Posterior vena cava (tissue), 2 donors: ENCODE measurements at places on chromosomes 6 and 20.
A peak's percentile ranks its signal among the peaks of the same experiment; 100 is the strongest.

GRCh38 chr20:9609887-9610502 is 95.6 kb downstream of the LAMP5 start:
- DNase-seq: no peak

- DNase-seq: no peak
Measured at GRCh38 chr6:84074988-84075781, 41.6 kb downstream of the MRAP2 start.

GRCh38 chr6:41441598-41442351 is 104.4 kb upstream of the FOXP4 start:
- DNase-seq: no peak

DNA sequence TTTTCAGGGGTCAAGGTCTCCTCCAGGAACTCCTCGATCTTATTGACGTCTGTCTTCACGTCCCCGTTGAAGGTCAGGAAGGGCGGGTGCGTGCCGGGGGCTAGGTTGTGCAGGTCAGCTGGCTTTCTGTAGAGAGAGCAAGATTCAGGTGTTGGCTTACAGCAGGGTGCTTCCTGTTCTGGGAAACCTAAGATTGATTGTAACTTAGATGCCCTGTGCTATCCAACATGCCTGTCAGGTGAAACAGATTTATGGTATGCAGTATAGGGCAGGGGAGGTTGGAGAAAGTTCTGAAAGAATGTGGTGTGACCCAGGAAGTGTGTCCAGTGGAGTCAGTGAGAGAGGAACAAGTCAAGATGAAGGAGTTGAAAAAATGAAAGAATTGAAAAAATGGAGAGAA is 66.4 kb downstream of the CLIC5 start:
- no peak for DNase-seq

DNA sequence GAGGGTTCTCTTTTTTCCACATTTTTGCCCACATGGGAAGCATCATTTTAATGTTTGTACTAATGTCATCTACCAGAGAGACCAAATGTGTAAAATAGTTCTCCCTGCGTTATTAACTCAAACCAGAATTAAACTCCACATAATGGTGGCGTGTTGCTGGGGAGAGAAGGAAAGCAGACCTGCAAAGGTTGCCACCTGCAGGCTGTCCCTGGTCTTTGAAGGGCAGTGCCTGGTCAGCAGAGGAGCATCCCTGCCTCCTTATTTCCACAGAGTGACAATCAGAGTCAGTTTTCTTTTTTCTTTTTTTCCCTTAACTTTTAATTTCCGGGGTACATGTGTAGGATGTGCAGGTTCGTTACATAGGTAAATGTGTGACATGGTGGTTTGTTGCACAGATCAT is 214.5 kb downstream of the TBX18 start:
- DNase-seq: no peak

DNA sequence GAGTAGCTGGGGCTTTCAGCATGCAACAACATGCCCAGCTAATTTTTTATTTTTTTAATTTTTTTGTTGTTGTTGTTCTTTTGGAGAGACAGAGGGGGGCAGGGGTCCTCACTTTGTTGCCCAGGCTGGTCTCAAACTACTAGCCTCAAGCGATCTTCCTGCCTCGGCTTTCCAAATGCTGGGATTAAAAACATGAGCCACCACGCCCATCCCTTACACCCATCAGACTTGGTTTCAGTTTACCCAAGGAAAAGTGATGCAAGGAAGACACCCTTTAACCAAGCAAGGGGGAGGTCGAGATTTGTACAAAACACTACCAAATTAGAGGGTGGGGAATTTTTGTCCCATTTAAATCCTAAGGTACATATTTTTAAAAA is 210.1 kb downstream of the ARHGAP18 start:
- DNase-seq: no peak

DNA sequence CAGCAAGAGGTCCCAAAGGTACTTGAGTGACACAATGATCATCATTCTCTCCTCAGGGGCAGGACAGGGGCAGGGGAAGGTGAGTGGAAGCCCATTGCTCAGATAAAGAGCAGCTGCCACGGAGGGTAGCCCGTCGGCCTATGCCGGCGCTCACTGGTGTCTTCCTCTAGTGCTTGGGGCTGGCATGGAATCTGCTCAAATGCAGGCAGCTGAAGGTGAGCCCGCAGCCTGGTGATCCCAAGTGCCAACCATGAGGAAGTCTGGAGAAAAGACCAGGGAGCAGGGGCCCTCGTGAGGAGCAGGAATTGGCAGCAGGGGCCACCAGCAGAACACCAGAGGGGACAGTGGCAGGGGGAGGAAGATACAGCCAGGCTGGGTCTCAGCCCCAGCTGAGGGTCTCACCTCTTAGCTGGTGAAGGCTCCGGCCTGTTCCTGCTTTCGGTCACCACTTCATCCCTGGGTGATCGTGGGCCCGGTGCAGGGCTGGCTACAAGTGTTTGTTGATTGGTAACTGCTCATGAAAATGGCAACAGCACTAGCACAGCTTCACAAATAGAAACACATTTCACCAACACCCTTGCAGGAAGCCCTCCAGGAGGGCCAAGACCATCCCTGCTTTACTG is 24.7 kb downstream of the RBCK1 start:
- no peak for DNase-seq

- DNase-seq: peak; percentile 87
Measured at GRCh38 chr20:45970646-45971424, 1.2 kb downstream of the ZNF335 start.

DNA sequence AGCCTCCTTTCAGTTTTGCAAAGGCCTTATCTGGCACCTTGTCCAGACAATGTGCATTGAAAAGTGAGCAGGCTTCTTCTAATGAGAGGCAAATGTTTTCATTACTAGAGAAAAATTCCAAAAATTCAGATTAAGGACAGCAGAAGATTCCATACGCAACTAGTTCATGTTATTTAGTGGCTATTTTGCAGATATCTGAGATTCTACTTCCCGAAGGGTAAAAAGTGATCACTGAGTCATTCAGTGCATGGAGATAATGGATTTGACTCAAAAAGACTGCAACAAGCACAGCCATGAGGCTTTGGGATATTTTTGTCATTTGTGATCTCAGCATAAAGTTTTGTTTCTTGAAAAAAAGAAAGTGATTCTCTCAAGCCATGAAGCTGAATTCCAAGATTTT is 29.9 kb downstream of the METTL24 start:
- DNase-seq: no peak

- no peak for DNase-seq
Measured at GRCh38 chr6:25960734-25961133, 1.9 kb upstream of the TRIM38 start.

DNA sequence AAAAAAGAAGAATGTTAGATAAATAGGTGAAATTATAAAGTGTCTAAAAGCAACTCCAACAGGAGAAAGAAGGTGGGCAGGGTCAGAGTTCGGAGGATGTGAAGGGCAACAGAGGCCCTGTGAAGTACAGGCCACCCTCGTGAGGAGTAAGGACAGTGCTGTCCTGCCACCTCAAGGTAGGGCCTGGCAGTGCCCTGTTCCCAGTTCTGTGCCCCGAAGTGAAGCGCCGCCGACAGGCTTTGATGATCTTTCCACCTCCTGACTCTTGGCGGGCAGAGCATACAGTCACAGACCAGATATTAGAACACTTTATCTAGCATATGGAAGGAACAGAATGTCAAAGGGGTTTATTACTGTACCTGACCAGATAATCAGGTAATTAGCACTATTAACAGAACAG is 75.8 kb downstream of the GJA10 start:
- DNase-seq: no peak

DNA sequence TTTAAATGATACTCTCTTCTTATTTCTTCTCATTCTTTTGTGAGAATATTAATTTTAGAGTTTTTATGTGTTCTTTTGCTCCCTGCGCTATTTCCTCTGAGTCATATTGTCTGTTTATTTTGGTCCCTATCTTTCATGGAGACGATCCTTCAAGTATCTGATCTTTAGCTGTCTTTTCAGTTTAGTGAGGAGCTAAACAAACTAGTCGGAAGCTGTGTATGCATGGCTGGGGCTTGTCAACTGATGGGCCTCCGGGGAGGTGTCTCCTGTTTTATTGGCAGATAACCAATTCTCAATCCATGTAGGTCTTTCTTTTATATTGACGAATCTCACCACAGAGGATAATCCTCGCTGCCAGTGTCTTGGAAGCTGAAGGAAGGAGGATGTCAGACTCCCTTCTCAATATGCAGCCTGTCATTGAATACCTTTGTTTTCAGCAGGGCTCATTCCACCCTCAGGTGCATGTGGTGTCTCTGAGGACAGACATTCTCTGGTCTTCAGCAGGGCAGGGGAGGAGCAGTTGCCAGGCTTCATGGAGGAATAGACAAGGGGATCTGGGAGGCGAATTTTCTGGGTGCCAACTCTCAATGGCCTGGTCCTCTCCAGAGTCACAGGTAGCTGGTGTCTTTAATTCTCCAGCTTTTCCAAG is 64.9 kb downstream of the RNF182 start:
- DNase-seq: no peak

- peak; percentile 37 for DNase-seq
Measured at GRCh38 chr6:37618916-37619590, 78.6 kb downstream of the MDGA1 start.

GRCh38 chr20:44620030-44620429 is 31.5 kb downstream of the ADA start:
- DNase-seq: no peak

DNA sequence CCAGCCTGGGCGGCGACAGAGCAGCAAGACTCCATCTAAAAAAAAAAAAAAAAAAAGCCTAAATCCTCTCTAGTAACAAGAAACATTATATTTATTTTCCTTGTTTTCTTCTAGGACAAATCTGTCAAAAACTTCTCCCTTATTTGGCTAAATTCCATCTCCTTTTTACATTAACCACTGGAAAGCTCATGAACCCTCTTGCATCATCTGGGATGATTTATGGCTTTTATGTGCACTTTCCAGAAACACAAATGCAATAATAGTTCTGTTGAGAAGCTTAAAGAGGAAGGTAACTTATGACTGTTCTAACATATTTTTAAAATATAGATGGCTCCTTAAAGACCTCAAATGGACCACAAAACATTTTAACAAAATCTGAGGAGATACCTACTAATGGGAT is 526.1 kb upstream of the SPTLC3 start:
- DNase-seq: no peak

DNA sequence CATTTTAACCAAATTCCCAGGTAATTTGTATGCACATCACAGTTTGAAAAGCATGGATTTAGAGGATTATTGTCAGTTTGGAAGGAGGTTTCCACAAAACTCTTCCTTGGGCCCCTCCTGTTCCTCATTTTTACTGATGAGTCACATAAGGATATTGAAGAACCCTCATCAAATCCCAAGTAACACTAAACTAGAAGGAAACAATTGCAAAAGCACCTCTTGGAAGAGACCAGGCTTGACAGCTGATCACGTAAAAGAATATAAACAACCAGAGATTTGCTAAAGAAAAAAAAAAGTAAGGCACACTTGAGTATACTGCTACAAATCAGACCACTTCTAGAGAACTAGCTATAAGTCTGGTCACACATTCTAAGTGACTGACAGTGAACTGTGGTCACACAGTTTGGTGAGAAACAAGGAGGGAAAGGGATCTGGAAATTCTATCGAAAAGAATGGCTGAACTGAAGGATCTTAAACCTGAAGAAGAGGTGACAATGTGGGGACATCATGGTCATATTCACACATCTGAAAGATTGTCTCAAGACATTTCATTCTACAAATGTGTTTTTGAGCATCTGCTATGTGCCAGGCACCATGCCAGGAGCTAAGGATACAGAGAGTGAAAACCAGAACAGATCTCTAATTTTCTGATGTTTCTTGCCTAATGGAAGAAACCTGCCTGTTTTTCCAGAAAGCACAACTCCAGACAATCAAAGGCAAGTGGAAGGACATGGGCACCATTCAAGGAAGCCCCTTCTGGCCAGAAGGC is 24.1 kb downstream of the ZHX3 start:
- DNase-seq: no peak

DNA sequence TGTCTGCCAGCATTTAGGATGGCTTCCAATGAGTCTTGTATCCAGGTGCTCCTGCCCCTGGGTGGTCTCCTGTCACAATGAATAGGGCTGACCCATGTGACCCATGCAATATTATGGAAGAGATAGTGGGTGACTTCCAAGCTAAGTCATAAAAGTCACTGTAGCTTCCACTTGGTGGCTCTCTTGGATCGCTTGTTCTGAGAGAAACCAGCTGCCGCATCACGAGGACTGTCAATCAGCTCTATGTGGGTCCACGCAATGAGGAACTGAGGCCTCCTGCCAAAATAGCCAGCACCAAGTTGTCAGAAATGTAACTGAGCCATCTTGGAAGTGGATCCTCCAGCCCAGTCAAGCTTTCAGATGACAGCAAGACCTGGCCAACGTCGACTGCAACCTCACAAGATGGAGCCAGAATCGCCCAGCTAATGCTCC is 14.9 kb upstream of the MATN4 start:
- DNase-seq: no peak

GRCh38 chr6:126033696-126034095 is 47.4 kb downstream of the TRMT11 start:
- DNase-seq: no peak

DNA sequence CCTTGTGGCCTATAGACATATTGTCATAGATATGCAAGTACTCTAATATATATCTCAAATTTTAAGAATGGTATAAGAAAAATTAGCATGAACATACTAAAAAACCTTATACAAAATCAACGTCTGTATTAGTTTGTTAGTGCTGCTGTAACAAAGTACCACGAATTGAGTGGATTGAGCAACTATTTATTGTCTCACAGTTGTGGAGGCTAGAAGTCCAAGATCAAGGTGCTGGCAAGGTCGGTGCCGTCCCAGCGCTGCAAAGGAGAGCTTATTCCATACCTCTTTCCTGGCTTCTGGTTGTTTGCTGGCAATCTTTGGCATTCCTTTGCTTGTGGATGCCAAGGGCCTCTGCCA is 317.6 kb upstream of the FERMT1 start:
- no peak for DNase-seq

- DNase-seq: no peak
Measured at GRCh38 chr6:6826961-6827360, 238.4 kb downstream of the LY86 start.

DNA sequence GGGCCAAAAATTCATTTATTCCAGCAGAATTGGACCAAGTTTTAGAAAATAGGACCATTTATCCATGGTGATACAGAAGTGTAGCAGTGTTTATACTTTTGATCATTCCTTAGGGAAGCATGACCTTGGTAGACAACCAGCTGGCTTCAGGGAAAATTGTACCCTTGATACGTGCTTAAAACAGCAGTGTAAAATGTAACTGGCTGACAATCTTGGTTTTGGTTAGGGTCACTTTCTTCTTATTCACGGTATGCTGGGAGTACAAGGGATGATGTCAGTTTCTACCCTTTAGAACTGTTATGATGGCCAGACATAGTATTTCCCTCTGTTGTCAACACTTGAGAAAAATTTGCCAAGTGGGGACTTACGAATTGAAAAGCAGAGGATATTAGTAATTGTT is 157.1 kb downstream of the BCKDHB start:
- DNase-seq: no peak

DNA sequence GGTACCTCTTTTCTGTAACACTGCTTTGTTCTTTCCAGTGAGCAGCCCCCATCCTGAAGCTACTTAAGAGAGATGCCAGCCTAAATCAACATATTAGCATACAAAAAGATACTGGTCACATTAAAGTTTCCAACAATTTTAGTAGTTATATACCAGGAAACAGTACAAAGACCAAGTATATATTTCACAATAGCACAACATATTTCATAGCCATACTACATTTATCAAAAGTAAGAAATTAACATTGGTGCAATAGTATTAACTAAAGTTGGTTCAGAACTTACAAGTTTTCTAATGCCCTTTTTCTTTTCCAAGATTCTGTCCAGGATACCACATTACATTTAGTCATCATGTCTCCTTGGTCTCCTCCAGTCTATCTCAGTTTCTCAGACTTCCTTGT is 641.0 kb upstream of the GJE1 start:
- DNase-seq: no peak

- peak; percentile 96 for DNase-seq
Measured at GRCh38 chr6:157669747-157670216, 153.3 kb upstream of the SNX9 start.
